ENCODE measurements at places on chromosomes 5 and 9.
A peak's percentile ranks its signal among the peaks of the same experiment; 100 is the strongest.

DNA sequence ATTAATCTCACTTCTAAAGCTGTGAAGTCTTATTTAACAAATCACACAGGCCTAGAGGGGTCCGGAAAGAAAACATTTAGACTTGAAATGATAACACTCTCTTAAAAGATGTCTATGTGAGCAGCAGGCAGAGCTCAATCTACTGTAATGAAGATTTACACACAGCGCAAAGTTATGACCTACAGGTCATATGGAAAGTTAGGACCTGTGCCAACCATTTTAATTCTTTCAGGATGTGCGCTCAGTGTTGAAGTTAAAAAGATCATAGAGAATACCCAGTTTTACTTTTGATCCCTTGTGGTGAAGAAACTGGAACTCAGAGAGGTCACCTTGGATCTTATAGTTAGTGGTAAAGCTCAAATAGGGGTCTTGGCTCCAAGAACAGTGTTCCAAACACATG lies 3.1 kb upstream of the CREBRF start:
- no peak for DNase-seq

GRCh38 chr5:121445511-121445910 lies 406.2 kb upstream of the FTMT start:
- DNase-seq = no peak

- no peak for DNase-seq
Measured at GRCh38 chr9:99167694-99168093, 54.0 kb downstream of the ALG2 start.

GRCh38 chr5:77623203-77623740 lies 15.2 kb downstream of the OTP start:
- DNase-seq = no peak

GRCh38 chr5:7638456-7638855 lies 212.5 kb downstream of the CFAP90 start:
- no peak for DNase-seq

GRCh38 chr9:37550781-37551180 lies 25.4 kb downstream of the FBXO10 start:
- no peak for DNase-seq

DNA sequence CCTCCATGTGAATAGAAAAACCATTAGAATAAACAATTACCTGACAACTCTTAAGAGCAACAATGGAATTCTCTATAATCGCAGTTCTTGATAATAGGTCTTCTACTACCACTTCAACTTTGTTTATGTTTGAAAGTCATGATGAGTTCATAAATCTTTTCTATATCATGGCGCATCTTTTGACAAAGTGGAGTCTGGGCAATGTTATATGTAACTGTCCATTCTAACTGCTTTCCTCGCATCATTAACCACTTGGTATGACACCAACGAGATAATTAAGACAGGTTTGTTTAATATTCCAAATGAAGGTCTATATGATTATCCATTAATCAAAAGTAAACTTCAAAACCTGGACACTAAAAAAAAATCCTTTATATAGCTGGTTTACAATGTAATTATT lies 272.0 kb downstream of the DENND1A start:
- no peak for DNase-seq

DNA sequence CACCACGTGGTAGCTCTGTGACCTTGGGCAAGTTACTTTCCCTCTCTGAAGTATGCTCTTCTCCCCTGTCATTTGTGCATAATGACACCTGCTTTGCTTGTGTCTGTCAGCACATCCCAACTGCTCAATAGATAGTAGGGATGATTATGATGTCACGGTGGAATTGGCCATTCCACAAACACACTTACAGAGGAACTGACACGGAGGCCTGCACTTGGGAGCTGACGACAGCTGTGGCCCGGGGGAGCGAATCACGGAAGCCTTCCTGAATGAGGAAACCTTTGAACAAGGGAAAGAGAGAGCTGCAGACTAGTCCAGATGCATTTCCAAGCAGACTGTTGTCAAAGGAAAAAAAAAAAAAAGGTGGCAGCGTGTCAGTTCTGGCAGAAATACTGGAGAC lies 21.0 kb downstream of the TLX3 start:
- no peak for DNase-seq

DNA sequence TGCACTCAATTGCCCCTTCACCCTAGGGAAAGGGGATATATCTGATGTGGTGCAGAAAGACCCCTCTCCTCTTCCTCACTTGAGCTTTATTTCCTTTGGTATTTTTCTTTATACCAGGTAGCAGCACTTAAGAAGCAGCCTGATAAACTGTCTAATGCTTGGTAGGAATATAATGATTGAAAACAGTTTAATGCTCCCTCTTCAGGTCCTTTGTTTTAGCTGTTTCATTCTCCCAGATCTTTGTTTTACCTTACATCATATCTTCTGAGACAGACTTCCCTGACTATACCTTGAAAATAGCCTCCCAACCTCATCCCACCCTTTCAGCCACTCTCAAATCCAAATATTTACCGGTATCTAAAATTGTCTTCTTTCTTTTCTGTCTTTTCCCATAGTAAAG lies 87.9 kb downstream of the NUDT12 start:
- DNase-seq = no peak

- DNase-seq = no peak
Measured at GRCh38 chr9:112332674-112332976, 794 bp downstream of the PTBP3 start.

DNA sequence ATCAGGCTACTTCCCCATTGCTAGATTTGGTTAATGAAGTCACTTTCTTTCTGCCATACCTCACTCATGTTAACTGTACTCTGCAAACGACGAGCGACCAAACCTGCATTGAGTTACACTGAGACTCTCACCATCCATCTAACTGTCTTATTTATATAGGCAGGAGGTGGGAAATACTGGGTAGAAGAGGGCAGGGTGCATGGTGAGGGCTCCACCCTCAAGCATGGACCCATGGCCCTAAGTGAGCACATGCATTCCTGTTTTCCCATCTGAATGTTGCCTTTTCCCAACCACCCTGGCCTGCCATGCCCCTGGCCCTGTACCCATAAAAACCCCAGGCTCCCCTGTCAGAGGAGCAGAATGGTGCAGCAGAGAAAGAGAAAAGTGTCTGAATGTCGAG lies 52.7 kb upstream of the IL6ST start:
- DNase-seq = no peak

- no peak for DNase-seq
Measured at GRCh38 chr9:105308461-105309341, 64.2 kb downstream of the SLC44A1 start.

DNA sequence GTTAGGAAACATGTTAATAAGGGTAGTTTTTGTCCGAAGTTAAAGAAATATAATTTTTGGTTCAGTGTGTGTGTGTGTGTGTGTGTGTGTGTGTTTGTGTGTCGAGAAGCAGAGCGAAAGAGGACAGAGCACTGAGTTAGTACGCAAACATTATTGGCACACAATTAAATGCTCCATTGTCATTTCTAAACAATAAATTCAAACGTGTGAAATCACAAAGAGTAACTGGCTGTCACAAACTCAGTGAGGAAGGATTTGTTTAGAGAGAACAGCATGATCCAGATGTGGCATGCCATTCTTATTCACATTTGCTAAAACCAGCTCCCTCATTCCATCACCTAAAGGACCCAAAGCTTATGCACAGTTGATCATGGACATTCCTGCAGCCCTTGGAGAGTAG lies 970.8 kb downstream of the DTWD2 start:
- no peak for DNase-seq

DNA sequence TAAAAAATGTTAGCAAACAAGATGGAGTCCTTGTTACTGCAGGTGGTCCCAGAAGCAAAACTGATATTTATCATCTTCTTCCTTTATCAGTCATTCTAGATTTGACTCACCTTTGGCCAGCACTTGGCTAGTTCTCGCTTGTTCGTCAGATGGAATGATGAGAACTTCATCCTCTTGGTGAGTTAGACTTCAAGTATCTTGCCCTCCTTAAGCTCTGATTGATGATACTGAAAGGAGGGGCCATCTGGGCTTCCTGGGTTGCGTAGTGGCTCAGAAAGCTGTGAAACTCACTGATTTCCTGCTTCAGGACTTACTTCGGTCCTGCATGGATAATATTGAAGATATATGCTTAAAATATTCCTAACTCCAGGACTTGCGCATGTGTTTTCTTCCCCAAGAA lies 1248.2 kb upstream of the CDH9 start:
- no peak for DNase-seq

- DNase-seq = no peak
Measured at GRCh38 chr5:98282521-98282920, 490.9 kb upstream of the RGMB start.

DNA sequence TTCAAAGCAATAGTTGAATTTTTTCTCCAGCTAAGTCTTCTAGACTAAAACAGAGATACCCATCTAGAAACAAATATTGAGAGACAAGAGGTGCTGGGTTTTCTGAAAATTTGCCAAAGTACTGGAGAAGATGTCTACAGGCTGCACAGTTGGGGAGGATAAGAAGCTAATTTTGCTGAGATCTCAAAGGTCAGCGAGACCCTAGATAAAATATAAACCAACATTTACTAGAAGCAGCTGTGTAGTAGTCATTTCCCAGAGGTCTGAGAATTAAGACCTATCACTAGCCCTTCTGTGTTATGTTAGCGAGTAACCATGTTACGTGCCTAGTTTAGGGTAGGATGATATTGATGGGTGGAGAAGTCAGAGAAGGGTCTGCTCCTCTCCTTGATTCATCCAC lies 208.5 kb upstream of the TNC start:
- no peak for DNase-seq

DNA sequence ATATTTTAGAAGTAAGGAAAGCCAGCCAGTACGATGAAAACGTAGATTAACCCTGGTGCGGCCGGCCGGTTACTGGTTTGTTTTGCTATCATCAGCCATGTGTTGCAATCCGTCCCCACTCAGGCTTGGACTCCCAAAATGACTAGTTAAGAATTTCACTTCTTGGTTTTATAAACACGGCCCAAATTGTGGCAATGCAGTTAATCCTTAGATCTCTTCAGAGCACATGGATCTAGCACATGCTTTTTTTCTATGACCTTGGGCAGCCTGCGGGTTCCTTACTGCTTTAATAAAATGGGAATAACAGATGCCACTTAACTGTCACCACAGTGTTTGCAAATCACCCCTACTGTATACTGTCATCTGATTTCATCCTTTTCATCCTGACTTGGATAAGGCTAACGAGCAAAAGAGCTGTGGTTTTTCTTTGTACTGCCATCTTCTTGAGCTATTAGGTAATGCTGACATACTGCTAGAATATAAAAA lies 1.5 kb downstream of the NDFIP1 start:
- peak; percentile 39 for DNase-seq

DNA sequence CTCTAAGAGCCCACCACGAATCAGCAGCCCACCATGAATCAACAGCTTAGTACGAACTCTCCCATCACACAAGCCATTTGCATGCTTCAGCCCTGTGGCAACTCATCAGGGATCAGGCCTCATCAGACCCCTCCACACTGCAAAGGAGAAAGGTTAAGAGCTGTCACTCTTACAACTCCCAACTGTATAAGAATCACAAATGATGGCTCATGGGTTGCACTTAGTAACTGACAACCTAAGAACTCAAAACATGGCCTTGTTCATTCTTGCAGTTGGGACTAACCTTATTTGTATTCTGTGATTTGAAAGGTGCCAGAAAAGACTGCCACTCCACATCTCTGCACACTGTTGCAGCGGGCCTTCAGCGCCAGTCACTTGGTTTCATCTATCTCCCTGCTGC lies 149.1 kb upstream of the ZNF366 start:
- no peak for DNase-seq

DNA sequence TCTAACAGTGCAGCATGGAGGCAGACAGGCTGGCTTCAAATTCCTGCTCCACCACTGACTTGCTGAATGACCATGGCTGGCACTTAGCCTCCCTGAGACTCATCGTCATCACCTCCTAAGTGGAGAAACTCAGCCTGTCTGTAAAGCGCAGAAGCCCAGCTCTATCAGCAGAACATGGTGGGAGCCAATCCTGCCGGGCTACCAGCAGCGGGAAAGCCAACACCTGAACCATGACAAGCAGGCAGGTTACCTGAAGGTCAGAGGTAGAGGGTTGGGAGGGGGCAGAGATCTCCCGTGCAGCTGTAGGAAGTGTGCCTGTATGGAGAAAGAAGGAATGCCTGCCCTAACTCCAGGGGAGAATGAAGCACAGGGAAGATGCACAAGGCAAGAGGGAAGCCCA lies 72.6 kb upstream of the LRRTM2 start:
- no peak for DNase-seq

DNA sequence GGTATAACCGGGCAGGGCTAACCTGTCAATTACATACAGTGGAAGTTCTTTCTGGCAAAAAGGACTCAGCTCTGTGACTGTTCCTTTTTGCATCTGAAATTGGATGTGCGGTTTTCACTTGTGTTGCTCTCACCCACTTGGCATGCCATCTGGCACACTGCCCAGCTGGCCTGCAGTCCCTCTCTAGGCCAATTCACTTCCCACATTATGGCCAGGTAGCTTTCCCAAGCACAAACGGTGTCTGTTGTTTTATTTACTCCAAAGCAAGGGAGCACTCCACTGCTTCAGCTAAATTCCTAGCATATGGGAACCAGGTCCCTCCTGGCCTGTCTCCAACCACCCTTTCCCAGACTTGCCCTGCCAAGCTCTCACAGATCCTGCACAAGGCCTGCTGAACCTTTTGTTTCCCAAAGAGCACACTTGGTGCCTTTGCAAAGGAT lies 132.5 kb downstream of the SEMA6A start:
- DNase-seq = peak; percentile 76

DNA sequence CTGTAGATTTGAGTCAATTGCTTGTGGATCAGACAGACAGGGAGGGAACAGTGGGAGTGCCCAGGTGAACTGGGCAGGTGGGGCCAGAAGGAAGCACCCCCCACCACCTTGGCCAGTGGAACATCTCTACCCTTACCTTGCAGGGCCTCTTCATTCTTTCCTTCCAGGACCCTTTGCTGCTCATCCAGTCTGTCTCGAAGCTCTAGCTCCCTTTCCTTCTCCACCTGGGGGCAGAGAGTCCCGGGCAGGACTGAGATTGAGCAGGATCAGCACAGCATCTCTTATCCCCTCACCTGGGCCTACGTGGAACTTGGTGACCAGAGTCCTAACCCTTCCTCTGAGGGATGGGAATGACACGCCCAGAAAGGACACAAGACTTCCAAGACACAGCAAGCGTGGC lies 25.0 kb downstream of the CCDC69 start:
- no peak for DNase-seq

DNA sequence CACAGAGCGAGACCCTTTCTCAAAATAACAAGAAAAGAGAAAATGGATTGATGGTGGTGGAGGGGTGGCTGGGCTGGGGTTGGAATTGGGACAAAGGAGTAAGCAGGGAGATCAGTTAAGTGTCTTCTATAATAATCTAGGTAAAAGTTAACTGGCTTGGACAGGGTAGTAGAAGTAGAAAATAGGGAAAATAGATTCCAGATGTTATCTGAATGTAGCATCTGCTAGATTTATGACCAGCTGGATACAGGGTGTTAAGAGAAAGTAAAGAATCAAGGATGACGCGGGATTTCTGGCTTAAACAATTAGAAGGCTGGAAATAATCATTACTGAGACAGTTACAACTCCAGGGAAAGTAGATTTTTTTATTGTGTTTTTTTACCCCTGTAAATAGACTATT lies 13.0 kb downstream of the PPP6C start:
- no peak for DNase-seq

- peak; percentile 70 for DNase-seq
Measured at GRCh38 chr9:113876151-113876992, at the start of gene ZNF618. Gene ZNF618, plus strand, starts transcription at chr9:113876309. Its CDS starts 72 bp downstream, at chr9:113876381.
